ENCODE measurements at places on chromosomes 6 and 20.

- no peak for DNase-seq
Observed at GRCh38 chr20:63091901-63092659, 85.3 kb upstream of the BHLHE23 start.

DNA sequence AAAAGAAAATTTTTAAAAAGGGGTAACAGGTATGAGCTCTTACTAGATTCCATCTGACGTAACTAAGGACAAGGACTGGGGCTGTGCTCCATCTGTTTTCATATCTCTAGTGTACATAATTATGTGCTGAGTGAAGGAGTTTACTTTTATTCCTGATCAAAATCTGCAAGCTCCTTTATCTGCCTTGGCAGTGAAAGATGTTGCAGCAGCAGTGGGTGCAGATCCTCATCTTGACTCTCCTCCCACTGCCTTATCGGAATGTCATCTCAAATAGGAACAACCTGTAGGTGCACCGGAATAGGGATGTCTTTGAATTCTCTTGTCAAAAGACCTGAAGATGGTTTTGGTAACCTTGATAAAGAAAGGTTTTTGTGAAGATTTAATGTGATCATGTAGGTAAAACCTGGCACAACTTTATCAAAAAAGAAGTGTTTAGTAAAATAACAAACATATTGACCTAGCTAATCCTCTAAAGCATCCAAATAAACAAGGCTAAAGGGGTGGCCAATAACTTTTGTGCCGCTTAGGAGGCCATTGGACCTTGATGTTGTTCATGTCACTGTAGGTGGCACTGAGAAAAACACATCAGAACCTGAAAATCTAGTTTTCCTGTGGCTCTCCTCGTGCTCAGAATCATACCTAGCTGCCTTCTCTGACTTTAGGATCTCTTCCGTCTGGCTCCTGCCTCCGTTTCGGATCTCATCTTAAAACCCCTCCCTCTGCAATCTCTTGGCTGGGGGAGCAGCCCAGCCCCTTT is 19.0 kb upstream of the SLC16A10 start:
- no peak for DNase-seq

DNA sequence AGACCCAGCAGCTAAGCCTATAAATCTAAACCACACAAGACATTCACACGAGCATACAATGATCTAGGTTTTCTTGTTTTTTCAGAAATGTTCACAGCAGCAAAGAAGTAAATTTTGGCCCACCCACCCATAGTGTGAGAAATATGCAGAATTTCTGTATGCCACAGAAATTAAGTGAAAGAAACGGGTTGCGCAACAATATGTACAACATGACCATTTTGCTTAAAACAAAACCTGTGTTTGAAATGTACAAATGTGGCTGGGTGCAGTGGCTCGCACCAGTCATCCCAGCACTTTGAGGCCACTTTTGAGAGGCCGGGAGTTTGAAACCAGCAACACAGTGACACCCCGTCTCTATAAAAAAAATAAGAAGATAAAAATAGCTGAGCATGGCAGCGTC is 9.4 kb downstream of the SALL4 start:
- no peak for DNase-seq

DNA sequence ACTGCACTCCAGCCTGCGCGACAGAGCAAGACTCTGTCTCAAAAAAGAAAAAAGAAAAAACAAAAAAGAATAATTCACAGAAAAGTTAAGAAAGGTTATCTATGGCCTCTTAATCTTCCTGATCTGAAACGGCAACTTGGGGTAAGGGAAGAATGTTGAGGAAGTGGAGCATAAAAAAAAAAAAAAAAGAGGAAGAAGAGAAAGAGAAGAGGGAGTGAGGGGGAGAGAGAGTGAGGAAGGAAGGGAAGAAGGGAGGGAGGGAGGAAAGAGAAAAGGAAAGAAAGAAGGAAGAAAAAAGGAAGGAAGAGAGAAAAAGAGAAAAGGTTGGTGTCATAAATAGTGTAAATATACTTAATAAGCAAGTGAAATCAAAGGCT is 68.9 kb upstream of the NCOA3 start:
- DNase-seq, result no peak
